H9 (cell line): ENCODE measurements at places on chromosomes 1 and 21.

- no peak for DNase-seq
These were observed 1.5 kb downstream of the CELF3 start for GRCh38 chr1:151714820-151715725.

DNA sequence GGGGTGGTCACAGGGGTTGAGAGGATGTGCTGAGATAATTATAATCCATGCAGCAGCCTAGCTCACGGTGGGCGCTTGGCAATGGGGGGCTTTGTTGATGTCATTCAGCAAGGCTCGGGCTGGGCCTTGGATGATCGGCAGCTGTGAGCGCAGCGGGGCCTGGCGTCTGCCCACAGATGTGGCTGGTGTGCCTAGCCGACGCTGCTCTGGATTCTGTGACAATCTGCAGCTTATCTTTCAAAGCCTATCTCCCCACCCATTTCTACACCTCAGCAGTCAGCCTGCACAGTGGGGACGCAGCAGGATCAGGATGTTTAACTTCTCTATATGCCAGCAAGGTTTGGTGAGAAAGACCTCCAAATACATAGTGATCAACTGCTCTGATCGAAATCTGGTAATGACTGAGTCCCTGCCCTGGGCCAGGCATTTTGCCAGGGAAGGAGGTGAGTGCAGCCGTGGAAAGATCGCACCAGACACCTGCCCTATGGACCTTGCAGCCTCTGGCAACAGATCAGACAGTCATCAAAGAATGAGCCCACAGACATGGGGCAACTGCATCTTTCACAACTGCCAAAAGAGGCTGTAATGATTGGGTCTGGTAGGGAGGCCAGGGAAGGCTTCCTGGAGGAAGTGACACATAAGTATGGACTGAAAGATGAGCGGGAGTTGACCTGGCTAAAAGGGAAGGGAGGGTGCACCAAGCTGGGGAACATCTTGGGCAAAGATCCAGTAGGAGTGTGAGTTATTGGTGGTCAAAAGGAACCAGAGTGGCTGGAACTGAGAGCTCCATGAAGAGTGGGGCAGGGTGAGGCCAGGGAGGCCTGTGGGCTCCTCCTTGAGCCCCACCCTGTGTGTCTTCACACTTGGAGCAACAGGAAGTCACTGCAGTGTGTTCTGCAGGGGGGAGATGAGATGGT lies 35.3 kb downstream of the EPHB2 start:
- no peak for DNase-seq

GRCh38 chr1:42674214-42674613 lies 8.0 kb upstream of the YBX1 start:
- DNase-seq = no peak

GRCh38 chr1:196387766-196388165 lies 220.5 kb downstream of the KCNT2 start:
- no peak for DNase-seq

DNA sequence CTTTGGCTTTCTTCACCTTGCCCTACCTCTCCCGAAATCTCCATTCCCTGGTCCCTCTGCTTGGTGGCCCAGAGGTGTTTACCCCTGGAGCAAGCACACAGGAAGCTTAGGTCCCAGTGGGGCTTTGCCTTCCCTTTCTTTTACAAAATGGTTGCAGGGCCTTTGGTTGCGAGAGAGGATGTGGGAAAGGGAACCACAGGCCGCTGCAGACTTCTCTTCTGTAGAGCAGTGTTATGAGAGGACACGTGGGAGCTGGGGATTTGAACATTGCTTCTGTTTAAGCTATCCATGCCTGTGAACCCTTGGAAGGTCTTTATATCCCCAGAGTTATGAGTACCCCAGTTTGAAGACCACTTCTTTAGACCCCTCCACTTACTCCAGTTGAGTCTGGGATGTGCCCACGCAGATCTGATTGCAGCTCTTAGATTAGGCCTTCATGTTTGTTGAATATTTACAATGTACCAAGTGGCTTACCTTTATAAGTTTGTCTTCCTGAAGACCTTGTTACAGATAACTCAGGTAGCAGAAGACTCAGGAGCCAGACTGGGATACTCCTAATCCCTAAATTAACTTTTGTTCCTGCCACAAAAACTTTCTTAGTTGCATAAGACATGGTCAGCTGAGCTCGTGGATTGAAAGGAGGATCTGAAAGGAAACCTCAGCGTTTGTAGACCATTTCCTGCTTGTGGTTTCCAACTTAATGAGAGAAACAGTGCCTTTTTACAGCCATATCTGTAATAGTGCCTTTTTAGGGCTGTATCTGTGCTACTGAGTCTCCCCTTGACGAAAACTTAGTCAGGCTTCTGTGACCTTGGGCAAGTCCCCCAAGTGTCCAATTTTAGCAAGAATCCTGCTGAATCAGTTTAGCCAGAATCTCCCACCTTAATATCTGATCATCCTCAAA lies 21.9 kb upstream of the IVNS1ABP start:
- no peak for DNase-seq

- DNase-seq = no peak
These were observed 228.7 kb downstream of the BARHL2 start for GRCh38 chr1:90488451-90488850.

DNA sequence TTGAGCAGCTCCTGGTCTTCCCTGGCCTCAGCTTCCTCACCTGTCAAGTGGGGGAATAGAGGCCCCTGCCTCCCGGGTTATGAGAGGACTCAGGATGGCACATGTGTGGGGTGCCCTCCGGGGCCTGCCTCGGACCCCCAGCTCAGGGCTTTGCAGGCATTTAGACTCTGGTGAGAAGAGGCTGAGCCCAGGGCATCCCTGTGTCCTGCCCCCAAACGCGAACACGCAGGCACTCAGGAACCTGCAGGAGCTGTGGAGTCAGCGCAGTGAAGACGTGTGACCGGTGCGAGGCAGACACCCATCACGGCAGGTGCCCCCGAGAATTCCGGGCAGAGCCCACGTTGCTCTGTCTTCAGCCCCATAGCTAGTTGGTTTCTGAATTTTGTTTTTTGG lies 5.5 kb upstream of the PEX10 start:
- no peak for DNase-seq

- DNase-seq = no peak
These were observed 137.1 kb downstream of the ACTL8 start for GRCh38 chr1:17892225-17892624.

DNA sequence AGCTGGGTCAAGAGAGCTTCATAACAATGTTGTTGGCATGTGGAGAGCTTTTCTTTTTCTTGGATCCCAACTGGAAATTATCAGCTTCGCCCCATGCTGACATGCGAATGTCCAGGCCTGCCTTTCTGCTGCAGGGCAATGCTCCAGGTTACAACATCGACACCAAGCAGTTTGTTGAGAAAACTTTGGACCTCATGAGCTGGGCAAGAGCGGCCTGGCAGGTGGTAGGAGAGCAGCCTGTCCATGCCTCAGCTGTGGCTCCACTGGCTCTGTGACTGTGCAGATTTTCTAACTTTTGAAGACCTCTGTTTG lies 41.4 kb downstream of the MTARC1 start:
- no peak for DNase-seq

GRCh38 chr1:167137332-167137781 lies 43.5 kb downstream of the STYXL2 start:
- DNase-seq = no peak

DNA sequence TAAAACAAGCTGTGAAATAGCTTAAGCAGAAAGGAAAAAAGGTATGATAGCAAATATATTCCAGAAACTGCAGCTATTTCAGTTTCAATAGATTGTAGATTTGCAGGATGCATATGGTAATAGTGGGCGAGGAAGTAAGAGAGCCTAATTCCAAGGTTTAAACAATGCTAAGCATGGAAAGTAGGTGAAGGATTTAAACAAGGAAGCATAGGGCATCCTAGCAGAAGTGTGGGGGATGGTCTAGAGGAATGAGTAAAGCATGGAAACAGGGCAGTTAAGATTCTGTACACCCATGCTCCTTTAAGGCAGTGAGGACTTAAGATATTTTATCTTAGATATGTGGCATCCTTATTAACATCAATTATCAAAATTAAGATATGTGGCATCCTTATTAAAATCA lies 2.6 kb downstream of the IVNS1ABP start:
- no peak for DNase-seq

GRCh38 chr1:51973587-51974474 lies 16.7 kb downstream of the RAB3B start:
- no peak for DNase-seq

GRCh38 chr1:3040004-3040403 lies 18.7 kb downstream of the ACTRT2 start:
- no peak for DNase-seq

GRCh38 chr1:39892601-39893595 lies 8.8 kb downstream of the MYCL start:
- DNase-seq = peak; percentile 63

DNA sequence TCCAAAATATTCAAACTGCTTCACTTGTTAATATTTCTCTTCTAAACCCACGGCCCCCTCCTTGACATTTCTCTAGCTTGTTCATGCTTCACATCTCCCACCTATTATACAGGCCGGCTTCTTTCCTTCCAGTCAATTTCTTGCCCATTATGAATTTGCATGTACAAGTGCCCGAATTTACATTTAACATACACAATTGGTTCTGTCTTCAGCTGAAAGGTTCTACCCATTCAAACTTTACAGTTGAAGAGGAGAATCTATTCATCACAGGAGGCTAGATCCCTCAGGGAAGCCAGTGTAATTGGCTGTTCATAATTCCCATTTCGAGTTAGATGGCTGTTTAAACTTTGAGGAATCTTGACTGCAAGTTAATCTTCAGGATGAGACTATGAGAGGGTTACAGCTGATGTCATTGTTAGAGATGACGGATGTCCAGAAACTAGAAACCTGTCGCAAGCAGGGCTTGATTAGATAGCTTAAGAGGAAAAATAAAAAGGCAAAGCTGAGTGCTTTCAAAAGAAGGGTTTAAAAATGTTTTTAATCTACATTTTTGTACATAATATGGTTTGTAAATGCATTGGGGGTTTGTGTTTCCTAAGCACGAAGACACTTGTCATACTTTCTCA lies 157.0 kb downstream of the ADSS2 start:
- no peak for DNase-seq

DNA sequence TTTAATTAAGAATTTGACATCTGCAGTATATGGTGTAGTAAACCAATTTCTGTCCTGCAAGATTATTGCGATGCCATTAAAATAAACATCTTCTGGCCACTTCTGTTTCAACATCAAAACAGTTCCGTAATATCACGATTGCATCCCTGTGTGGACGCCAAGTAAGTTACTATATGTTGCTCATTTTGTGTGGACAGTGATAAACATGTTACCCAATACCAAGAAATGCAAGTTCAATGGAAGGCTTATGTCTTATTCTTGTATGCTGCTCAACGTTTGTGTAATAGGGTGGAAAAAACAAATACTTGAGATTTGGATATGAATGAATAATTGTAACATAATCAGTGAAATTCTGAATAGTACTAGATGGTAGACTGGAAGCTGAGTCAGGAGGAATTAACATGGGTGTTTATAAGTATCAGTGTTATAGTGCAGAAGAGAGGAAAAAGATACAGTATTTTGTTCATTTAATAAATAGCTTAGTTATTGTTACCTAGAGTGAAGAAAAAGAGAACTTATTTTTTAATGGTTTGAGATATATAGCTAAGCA lies 15.2 kb downstream of the TTC3 start:
- no peak for DNase-seq

- no peak for DNase-seq
These were observed 87.7 kb downstream of the LTN1 start for GRCh38 chr21:28904961-28905435.

GRCh38 chr1:23169727-23170335 lies 1.2 kb upstream of the LUZP1 start:
- DNase-seq = peak; percentile 45

GRCh38 chr1:225897595-225898514 lies 8.9 kb upstream of the LEFTY1 start:
- no peak for DNase-seq
